ENCODE measurements at places on chromosomes 12 and 14.

- no peak for DNase-seq
Observed at GRCh38 chr12:115382681-115383080, 698.7 kb upstream of the TBX3 start.

GRCh38 chr12:122395319-122395718 lies 27.1 kb downstream of the CLIP1 start:
- DNase-seq = no peak

- no peak for DNase-seq
Observed at GRCh38 chr14:96754162-96754844, 42.9 kb upstream of the VRK1 start.

DNA sequence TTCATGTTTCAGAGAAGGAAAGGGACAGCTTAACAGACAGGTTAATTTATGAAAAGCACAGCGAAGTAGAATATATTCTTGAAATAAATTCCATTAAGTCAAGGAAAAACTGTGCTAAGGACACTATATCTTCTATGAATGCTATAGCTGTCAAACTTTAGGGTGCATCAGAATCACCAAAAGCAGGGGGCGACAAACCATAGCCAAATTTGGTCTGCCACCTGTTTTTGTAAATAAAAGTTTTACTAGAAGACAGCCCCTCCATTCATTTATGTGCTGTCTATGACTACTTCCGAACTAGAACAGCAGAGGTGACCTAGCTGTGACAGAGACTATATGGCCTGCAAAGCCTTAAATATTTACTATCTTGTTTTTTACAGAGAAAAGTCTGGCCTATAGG lies 25.9 kb downstream of the PPP4R3A start:
- DNase-seq = no peak

- no peak for DNase-seq
Observed at GRCh38 chr12:92175961-92176360, 30.3 kb upstream of the BTG1 start.

GRCh38 chr14:97387252-97387874 lies 590.2 kb downstream of the VRK1 start:
- DNase-seq = no peak

GRCh38 chr12:47361389-47362021 lies 281.7 kb upstream of the AMIGO2 start:
- no peak for DNase-seq

- DNase-seq = no peak
Observed at GRCh38 chr14:43411841-43412240, 1095.2 kb downstream of the FSCB start.

GRCh38 chr12:58419905-58420304 lies 478.5 kb downstream of the ATP23 start:
- no peak for DNase-seq

DNA sequence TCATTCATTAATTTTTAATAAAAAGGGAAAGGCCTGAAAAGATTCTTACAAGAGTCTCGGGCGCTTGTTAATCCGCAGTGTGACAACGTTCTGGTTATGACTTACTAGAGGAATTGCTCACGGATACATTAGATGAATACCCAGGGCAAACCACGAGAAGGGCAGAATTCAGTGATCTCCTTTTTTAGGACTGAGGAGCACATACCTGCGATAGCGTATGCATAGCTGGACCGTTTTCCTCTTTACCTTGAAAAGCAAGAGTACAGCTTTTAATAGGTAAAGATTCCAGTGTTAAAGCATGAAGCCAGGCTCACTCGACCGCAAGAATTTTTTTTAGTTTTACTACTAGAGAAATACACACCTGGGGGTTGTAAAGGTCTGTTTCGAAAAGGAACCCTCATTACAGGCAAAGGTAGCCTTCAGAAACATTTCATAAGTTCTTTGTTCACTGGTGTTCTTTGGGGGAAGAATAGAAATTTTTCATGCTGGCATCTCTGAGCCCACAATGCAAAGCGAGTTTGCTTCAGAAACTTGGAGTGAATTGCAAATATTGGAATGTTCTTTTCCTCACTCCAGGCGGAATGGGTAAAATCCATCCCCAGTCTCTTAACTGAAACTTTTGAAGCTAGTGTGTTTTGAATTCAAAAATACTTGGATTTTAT lies 953 bp downstream of the MAPK1IP1L start:
- no peak for DNase-seq

GRCh38 chr14:24132061-24132685 lies 1.7 kb downstream of the FITM1 start:
- no peak for DNase-seq

GRCh38 chr14:33039311-33039710 lies 100.6 kb downstream of the NPAS3 start:
- DNase-seq = no peak

GRCh38 chr12:132825089-132825488 lies 3.6 kb downstream of the GOLGA3 start:
- no peak for DNase-seq

- DNase-seq = no peak
Observed at GRCh38 chr12:64286521-64286920, 64.4 kb upstream of the KICS2 start.

DNA sequence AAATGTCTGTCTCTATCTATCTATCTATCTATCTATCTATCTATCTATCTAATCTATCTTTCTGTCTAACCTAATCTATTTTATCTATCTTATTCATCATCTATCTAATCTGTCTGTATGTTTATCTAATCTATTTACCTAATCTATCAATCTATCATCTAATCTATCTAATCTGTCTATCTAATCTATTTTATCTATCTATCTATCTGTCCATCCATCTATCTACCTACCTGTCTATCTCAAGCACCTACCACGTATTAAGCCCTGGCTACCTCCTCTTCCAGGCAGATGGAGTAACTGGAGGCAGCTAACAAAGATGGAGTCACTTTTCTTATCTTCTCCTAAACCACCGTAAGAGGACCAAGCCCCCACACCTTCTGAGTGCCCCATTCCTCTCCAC lies 5.8 kb downstream of the CD4 start:
- no peak for DNase-seq

GRCh38 chr14:104278214-104278534 lies 139.8 kb downstream of the KIF26A start:
- no peak for DNase-seq

DNA sequence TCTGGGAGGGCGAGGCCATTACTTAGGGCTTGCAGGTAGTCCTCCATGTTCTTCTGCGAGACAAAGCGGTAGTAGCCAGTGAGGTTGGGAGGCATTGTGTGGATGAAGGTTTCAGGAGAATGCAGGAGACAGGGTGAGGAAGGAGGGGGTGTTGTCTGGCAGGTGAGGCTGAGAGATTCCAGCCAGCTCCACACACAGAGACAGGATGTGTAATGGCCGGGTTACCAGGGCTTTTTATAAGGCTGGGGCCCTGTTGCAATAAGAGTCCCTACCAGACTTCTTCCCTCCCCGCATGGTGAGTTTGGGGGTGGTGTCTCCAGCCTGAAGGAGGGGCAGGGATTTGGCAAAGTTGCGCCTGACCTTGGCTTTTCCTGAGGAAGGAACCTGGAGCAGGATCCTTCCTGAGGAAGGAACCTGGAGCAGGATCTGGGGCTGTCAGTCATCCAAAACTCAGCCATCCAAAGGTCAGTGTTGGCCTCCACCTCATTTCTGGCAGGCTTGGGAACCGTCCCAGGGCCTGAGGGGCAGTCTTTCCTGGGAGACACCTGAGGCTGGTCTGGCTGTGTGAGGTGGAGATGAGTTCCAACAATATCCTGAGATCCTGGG lies at the start of gene RBP5:
Gene RBP5 (minus strand): TSS at position 209 of the 606 bp plus-strand sequence. CDS start 114 bp downstream, at position 95.
- no peak for DNase-seq

GRCh38 chr12:22250762-22251161 lies 83.7 kb downstream of the ST8SIA1 start:
- DNase-seq = no peak

- no peak for DNase-seq
Observed at GRCh38 chr14:103209506-103209905, 86.2 kb downstream of the TNFAIP2 start.

- DNase-seq = no peak
Observed at GRCh38 chr12:12195516-12195915, 71.3 kb downstream of the LRP6 start.

DNA sequence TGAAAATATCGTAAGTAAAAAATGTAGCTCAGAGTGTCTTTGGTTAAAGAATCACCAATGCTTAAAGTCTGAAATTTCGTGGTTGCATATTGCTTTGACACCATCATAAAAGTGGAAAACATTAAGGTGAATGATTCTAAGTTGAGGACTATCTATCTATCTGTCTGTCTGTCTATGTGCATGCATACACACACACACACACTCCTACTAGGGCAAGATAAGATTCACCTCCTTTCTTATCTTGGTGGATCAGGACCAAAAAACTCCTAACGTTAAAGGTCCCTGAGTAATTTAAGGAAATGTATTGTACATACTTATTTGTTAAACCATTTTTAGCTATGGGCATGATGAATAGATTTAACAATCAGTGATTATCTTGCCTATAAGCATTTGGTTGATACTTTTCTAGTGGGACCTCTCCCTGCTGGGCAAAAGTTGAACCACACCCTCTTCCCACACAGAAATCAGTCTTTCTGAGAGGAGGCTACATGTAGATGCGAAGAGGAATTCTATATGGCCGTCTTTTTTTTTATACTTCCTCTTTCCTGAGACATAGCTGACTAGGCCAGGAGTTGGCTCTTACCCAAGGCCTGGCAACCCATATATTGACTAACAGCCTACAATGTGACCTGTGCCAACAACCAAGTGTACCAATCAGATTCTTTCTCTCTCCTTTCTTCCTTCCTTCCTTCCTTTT lies 19.3 kb upstream of the LLPH start:
- DNase-seq = peak; percentile 76

DNA sequence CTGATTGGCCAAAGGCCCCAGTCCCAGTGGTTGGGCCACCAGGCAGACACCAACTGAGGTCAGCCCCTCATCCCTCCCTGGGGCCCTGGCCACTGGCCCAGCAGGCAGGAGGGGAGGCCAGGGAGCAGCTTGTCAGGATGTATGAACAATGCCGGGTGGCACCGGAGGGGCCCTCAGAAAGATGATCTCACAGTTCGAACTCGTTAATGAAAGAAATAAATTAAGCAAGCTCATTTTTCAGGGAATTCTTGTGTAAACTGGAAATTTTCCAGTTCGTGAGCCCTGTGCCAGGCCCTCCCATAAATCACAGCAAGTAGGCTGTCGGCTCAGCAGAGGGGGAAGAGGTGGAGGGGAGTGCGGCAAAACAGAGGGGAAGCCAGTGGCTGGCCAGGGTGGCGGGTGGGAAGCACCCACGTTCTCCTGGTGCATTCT lies 177.0 kb upstream of the VASH1 start:
- no peak for DNase-seq

- DNase-seq = no peak
Observed at GRCh38 chr12:34354239-34355200, 332.2 kb downstream of the ALG10 start.

- DNase-seq = no peak
Observed at GRCh38 chr12:106552228-106552627, 30.6 kb upstream of the RFX4 start.

DNA sequence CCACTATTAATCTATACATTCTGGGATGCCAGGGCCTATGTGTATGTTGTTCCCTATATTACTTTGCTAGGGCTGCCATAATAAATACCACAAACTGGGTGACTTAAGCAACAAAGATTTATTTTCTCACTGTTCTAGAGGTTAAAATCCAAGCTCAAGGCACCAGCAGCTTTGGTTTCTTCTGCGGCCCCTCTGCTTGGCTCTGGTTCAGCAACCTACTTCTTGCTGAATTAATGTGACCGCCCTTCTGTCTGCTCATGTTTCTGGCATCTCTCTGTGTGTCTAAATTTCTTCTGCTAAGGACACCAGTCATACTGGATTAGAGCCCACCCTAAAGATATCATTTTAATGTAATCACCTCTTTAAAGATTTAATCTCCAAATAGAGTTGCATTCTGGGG lies 84.7 kb downstream of the ZNF664 start:
- no peak for DNase-seq

DNA sequence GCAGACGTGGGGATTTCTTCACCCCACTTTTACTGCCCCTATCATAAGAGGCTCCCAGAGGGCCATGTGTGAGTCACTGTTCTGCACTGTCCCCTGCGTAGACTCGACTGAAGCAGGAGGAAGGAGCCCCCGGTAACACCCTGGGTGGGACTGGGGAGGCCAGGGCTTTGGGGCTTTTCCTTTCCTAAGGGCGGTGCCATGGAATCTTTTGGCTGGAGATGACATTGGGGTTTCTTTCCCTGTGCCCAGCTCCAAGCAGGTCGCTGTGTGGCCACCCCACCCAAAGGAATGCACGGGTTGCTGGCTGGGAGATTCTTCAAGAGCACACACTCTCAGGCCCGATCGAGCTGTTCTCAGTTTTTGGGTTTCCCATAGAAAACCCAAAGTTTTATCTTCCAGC lies 62.3 kb upstream of the RIN3 start:
- no peak for DNase-seq
